ENCODE measurements at places on chromosomes 13 and 19.

- no peak for DNase-seq
Observed at GRCh38 chr13:113666329-113666670, 719 bp upstream of the GRK1 start.

GRCh38 chr13:40764587-40765403, 6.2 kb downstream of the MRPS31 start:
- DNase-seq: no peak

DNA sequence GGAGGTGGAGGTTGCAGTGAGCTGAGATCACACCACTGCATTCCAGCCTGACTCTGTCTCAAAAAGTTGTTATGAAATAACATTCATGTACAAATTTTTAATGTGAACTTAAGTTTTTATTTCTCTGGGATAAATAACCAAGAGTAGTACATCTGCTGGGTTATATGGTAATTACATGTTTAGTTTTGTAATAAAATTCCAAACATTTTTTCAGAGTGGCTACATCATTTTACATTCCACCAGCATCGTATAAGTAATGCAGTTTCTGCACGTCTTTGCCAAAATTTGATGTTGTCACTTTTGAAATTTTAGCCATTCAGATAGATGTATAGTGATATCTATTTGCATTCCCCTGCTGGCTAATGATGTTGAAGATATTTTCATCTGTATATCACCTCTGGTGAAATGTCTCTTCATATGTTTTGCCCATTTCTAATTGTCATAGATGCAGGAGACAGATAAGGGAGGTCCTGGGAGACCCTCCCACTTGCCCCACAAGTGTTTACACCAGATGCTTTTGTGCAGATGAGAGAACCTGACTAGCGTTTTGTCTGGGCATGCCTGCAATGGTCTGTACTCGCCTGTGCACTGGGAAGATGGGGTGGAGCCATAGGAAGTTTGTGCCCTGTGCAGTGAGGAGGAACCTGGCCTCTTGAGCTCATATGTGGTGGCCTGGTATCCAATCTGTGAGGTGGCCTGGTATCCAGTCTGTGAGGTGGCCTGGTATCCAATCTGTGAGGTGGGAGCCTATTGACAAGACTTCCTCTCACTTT, 12.7 kb upstream of the KBTBD6 start:
- no peak for DNase-seq

DNA sequence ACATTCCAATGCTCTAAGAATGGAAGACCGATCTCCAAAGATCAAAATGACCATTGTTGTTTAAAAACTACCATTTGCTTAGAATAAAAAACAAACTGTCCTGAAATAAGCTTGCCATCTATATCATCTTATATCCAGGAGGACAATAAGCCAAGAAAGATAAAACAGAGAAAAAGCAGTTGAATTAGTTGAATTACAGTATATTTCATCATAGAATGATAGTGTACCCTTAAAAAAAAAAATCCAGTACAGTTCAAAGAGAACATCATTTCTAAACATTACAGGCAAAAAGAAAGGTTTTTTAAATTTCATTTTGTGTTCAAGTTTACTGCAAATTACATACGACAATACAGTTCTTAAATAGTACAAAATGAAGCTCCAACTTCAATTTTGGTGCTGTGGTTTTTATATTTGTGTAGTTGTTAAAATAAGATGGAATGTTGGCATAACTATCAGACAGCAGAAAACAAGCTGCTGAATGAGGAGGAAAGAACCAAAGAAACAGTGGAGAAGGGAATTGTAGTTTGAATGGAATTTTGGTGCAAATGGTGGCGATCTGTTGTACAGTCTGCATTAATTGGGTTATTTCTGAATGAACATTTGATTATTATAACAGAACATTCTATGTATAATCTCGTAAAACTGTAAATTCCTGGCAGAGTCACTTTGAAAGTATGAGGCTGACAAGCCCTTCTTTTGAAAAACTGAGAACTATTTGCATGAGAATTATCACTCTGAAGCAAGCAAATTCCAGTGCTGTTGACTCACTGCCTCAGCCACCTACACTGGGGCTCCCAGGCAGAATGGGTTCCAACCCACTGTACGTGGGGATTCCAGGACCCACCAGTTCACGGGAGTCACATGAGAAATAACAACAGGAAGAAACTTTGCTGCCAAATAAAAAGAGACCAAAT, 37.7 kb downstream of the LHFPL6 start:
- no peak for DNase-seq

DNA sequence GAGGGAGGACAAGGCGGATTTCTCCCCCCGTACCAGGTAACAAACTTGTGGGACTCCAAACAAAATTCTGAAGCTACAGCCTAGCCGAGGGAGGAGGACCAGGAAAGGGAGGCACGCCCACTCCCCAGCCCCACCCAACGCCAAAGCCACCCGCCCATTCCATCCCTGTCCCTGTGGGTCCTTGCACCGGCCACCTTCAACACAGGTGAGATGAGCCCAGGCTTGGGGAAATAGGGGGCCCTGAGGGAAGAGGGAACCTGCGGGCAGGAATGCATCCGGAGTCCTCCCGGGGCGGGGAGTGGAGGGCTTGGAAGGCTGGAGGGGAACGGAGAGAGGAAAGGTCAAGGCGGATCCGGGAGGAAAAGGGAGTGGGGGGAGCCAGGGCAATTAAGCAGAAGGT, at the start of gene BEST2:
TSS of gene BEST2 (plus strand) at position 157 of the 400 bp plus-strand sequence. CDS start 802 bp downstream, outside the sequence.
- DNase-seq: no peak

GRCh38 chr19:45816236-45817009, 1.3 kb upstream of the RSPH6A start:
- no peak for DNase-seq

DNA sequence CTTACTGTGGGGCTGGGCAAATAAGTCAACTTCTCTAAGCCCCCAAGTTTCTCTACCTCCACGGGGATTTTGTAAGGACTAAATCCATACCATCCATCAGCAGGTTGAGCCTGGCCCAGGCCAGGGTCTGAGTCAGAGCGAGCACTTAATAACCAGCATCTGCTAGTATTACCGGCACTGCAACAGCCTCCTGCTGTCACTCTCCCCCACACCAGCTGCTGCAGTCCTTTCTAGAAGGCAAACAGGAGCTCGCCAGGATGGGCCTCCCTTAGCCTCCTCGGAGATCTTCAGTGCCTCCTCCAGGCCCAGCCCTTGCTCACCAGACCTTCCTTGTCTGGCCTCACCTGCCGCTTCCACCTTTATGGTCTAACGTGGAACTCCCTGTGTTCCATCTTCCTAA, 3.2 kb downstream of the NAPA start:
- DNase-seq: no peak

DNA sequence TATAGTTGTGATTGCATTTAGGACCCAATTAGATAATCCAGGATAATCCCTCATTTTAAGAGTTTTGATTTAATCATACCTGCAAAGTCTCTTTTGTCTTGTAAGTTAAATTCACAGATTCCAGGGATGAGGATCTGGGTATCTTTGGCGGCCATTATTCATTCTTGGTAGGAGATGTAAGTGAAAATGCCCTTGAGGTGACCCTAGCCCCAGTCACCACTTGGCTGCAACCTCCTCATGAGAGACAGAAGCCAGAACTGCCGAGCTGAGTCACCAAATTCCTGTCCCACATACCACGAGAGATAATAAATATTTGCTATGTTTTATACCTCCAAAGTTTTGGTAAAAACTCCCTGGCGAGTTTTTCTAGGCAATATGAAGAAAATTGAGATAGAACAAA, 389.4 kb downstream of the RFC3 start:
- no peak for DNase-seq

GRCh38 chr13:50842251-50842989, 1.1 kb downstream of the DLEU7 start:
- DNase-seq: no peak

DNA sequence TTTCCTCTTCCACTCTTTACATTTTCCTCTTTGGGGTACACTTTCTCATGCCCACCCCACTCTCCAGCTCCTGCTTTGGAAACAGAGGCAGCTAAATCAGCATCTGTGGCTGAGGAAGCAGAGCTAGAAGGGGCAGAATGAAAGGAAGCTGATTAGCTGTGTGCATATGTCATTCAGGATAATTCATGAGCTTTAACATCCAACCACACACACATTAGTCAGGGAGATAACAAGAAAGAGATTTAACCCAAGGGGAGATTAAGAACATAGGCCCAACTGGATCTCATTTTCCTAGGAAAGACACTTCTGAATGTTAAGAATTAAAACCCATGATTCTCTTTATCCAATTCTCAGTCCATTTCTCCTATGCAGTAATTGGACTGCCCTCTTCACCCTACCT, 405.5 kb downstream of the TBC1D4 start:
- DNase-seq: no peak

GRCh38 chr19:29704562-29705558, 10.2 kb downstream of the C19orf12 start:
- no peak for DNase-seq

DNA sequence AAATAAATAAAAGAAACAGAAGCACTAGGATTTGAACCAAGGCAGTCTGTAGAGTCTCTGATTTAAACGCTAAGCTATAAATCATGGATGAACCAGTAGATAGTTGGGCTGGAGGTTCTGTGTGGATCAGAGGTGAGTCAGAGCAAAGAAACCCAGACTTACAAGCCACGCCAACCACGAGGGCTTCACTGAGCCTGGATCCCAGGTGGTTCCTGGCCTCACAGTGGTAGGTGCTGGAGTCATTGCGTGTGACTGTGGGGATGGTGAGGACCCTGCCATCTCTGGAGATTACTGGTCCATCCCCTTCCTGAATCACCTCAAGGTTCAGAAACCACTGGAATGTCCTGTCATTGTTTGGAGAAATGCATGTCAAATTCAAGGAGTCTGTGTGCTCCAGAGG, 19.3 kb upstream of the CEACAM20 start:
- DNase-seq: no peak

DNA sequence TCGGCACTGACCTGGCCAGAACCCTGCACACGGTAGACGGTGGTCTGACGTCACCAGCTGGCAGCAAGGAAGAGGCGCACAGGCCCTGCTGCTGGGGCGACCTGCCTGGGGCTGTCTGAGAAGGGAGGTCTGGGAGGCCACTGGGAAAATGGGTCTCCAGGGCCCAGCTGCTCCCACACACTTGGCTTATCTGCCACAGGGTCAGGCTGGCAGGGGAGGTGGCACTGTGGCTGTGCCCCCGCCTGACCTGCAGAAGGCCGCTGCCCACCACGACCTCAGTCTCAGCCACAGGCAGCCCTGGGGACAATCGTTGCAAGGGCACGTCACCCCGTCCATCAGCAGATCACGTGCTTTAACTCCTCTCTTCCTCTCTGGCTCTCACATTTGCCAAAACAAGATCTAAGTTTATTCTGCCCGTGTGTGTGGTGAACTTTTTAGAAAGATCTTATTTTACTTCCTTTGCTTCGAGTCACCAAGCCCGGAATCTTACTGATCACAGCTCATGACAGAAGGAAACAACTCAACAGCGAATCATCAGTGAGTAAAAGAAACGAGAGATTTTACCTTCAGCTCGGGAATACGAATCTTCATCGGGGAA, 45.2 kb upstream of the RANBP3 start:
- no peak for DNase-seq

DNA sequence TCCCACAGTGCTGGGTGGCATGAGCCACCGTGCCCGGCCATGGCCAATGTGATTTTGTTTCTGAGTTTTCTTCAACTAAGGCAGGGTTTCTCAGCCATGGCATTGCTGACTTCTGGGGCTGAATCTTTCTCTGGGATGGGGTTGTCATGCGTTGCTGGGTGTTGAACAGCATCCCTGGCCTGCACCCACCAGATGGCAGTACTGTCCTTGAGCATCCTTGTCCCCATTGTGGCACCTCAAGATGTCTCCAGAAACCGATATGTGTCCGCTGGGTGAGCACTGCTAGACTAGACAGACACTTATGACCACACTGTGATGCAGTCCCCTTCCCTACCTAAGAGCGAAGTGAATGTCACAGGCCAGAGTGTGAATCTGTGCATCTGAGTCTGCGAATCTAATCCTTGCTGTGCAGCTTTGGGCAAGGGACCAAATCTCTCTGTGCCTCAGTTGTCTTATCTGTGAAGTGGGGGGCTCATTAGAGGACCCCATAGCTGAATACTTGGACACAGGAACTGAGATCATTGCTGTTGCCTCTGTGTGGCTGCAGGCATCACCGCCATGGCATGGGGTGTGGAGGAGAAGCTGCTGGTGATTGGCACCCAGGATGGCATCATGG, 50.3 kb upstream of the SIN3B start:
- DNase-seq: peak; percentile 82

DNA sequence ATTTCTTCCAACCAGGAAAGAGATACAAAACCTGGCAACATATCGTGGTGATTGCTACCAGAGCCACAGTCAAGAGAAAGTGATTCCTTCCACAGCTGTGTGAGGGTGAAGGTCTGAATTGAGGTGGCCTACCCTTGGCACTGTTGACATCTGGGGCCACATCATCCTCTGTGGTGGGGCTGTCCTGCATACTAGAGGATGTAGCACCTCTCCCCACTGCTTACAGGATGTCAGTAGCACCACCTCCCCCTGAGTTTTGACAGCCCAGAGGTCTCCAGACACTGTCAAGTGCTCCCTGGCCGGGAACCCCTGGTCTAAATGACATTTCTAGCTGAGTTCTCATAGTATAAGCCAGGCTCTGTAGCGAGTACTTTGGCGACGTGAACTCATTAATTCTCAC, 15.5 kb downstream of the PTGER1 start:
- no peak for DNase-seq

DNA sequence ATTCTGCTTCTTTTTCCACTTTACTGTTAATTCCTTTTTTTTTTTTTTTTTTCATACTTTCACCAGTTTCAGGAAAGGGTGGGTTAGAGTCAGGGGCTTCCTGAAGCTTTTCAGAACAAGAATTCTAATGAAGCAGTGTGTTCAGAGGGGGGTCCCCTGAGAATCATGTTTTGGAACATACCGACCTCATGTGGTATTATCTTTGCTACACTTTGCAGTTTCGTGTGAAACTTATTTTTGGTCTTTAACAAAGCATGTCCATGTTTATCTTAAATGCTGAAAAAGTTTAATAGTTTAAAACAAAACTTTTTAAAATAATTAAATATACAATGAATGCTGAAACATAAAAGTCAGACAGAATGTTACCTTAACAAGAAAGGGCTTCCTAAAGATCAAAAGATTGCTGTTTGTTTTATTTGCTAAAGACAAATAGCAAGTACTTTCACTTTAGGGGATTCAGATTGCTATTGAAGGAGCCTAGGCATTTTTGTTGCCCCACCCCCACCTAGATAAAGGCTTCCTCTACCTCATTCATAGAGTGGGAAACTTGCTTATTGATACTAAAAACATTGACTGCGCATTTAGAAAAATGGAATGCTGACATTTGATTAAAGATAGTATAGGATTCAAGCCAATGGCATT, 21.1 kb upstream of the POMP start:
- DNase-seq: no peak

GRCh38 chr13:41707194-41707821, 250.0 kb downstream of the RGCC start:
- DNase-seq: no peak

GRCh38 chr13:39263531-39263930, 225.3 kb downstream of the NHLRC3 start:
- DNase-seq: no peak

DNA sequence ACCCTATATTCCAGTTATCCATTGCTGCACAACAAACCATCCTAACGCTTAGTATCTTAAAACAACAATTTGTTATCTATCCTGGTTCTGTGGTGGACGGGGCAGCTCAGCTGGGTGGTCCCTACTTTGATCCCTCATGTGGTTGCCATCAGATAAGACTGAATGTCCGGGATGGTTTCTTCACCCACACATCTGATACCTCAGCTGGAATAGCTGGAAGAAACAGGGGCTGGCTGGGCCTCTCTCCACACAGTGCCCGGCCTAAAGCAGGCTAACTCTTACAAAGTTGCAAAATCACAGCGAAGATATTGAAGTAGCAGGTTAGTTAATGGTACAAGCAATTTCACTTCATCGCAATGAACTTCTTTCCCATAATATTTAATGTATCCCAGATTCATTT, 3.7 kb upstream of the MRPS31 start:
- no peak for DNase-seq

- DNase-seq: peak; percentile 30
Observed at GRCh38 chr19:19460761-19461265, 54.5 kb downstream of the TSSK6 start.

All from SHP77 (cell line).